ENCODE measurements at places on chromosomes 7 and 10.

DNA sequence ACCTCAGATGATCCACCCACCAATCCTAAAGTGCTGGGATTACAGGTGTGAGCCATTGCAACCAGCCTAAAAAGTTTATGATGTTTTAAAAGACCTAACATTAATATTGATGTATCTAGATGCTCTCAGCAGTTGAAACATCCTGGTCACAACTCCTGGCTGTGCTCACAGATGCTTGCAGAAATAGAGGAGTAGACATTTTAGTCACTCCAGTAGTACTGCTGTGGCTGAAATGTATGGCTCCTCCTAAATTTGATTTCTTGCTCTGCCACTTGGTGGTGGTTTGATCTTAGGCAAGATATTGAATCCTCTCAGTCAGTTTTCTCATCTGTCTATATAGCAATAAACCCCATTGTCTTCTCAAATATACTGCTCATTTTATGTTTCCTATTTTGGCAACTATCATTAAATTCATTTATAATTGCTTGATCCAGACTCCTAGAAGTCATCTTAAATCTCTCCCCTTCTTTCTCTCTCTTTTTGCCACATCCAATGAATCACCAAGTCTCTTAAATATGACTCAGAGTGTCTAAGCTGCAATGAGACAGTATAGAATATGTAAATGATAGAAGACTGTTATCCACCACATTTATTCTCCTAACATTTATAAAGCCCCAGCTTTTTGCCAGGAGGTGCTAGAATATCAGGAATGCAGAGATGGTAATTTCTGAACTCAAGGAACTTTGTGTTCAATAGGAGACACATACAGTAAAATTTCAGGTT, 78.1 kb upstream of the NRBF2 start:
- peaks cover 6% of the 10 kb centered on the region for H3K27me3 ChIP-seq
- H3K4me3 ChIP-seq, result no peak overlapping the region
- no peak for DNase-seq
- H3K27ac ChIP-seq, result no peak overlapping the region
- no peaks in the 10 kb centered on the region for H3K36me3 ChIP-seq
- no peaks in the 10 kb centered on the region for H3K4me1 ChIP-seq

GRCh38 chr10:78357141-78358063, 323.7 kb downstream of the RPS24 start:
- H3K36me3 ChIP-seq, result no peaks in the 10 kb centered on the region
- no peak overlapping the region for H3K4me3 ChIP-seq
- peaks cover 1% of the 10 kb centered on the region for H3K27me3 ChIP-seq
- DNase-seq, result no peak
- peaks cover 11% of the 10 kb centered on the region for H3K4me1 ChIP-seq
- H3K27ac ChIP-seq, result no peak overlapping the region

- H3K27ac ChIP-seq, result no peak overlapping the region
- H3K4me1 ChIP-seq, result no peaks in the 10 kb centered on the region
- H3K4me3 ChIP-seq, result no peak overlapping the region
- no peaks in the 10 kb centered on the region for H3K36me3 ChIP-seq
- H3K27me3 ChIP-seq, result no peaks in the 10 kb centered on the region
These were observed 201.5 kb downstream of the GRID1 start for GRCh38 chr10:86164960-86165630.

- peaks cover 55% of the 10 kb centered on the region for H3K4me1 ChIP-seq
- DNase-seq, result peak; percentile 75
- peaks cover 23% of the 10 kb centered on the region for H3K27me3 ChIP-seq
- H3K4me3 ChIP-seq, result peak overlapping the region; percentile 95
These were observed 846 bp downstream of the DNAJC1 start for GRCh38 chr10:22002591-22003176.

DNA sequence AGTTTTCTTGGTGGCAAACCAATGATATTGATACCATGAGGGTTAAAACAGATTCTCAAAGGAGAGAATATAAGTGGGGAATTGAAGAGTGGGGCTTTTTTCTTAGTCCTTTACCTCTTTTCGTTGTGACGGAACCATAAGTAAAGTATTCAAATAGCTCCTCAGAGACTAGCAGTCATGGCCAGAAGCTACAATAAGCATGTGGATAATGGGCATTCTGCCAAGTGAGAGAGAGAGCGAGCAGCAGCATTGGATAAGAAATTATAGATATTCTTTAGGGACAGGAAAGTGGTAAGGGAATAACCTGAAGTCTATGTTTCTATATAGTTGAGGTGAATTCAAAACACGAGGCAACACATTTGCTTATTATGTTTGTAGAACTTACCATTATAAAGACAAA, 235.1 kb downstream of the SEMA3E start:
- no peak overlapping the region for H3K27ac ChIP-seq
- H3K36me3 ChIP-seq, result no peaks in the 10 kb centered on the region
- no peak overlapping the region for H3K4me3 ChIP-seq
- no peaks in the 10 kb centered on the region for H3K27me3 ChIP-seq
- H3K4me1 ChIP-seq, result no peaks in the 10 kb centered on the region

DNA sequence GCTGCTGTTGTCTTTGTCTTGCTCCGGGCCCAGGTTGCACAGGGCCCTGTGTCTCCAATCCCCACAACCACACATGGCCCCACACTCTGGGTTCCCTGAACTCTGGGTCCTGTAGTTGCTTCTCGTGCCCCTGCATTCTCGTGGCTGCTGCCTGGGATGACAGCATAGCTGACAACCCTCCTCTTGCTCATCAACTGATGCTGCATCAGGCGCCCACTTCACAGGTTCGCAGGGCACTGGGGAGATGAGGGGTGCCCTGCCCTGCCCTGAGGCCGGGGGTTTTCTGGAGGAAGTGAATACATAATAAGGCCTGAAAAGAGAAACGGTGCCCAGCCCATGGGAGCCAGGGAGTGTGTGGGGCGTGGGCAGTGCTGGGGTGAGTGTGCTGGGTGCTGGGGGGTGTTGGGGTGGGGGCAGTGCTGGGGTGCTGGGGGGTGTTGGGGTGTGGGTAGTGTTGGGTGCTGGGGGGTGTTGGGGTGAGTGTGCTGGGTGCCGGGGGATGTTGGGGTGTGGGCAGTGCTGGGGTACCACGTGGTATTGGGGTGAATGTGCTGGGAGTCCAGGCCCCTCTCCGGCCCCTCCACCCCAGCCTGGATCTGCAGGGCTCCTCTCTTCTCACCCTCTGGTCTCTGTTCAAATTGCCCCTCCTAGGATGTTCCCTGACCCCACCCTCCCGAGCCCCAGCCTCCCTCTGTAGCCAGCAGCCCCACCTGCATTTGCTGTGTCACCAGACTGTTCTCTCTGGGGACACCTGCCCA, 2.0 kb upstream of the MTG1 start:
- H3K36me3 ChIP-seq, result no peaks in the 10 kb centered on the region
- DNase-seq, result no peak
- H3K27ac ChIP-seq, result peak overlapping the region; percentile 91
- peaks cover 12% of the 10 kb centered on the region for H3K27me3 ChIP-seq

DNA sequence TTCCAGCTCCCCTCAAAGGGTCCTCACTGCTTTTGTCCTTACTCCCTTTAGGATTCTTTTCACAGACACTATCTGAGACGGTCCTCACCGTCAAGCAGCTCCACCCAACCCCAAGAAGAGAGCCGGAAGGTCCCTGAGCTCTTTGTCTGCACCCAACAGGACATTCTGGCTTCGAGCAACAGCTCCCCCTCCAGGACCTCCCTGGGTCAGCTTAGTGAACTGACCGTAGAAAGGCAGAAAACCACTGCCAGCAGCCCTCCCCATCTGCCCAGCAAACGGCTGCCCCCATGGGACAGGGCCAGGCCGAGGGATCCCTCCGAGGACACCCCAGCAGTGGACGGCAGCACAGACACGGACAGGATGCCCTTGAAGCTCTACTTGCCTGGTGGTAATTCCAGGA, 19.9 kb downstream of the MINDY4 start:
- H3K27me3 ChIP-seq, result no peaks in the 10 kb centered on the region
- no peak overlapping the region for H3K4me3 ChIP-seq
- peaks cover 4% of the 10 kb centered on the region for H3K4me1 ChIP-seq
- DNase-seq, result no peak

DNA sequence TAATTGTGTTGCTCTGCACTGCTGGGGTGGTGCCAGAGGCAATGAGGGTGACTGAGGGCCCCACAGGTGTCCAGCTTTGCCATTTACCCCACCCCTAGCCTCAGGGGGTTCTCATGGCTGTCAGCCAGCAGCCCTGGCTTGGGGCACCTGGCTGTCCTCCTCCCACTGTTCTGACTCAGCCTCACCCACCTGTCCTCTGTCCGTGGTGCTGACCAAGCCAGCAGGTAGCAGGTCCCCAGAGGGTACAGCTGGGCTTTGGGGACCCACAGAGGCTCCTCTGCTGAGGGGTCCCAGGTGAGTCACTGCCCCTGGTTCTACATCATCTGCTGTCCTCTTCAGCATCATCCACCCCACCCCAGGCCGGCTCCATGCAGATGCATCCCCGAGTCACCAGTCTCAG, 32.2 kb upstream of the ZNF716 start:
- no peak overlapping the region for H3K4me3 ChIP-seq
- no peak overlapping the region for H3K27ac ChIP-seq
- no peak for DNase-seq
- H3K36me3 ChIP-seq, result no peaks in the 10 kb centered on the region

DNA sequence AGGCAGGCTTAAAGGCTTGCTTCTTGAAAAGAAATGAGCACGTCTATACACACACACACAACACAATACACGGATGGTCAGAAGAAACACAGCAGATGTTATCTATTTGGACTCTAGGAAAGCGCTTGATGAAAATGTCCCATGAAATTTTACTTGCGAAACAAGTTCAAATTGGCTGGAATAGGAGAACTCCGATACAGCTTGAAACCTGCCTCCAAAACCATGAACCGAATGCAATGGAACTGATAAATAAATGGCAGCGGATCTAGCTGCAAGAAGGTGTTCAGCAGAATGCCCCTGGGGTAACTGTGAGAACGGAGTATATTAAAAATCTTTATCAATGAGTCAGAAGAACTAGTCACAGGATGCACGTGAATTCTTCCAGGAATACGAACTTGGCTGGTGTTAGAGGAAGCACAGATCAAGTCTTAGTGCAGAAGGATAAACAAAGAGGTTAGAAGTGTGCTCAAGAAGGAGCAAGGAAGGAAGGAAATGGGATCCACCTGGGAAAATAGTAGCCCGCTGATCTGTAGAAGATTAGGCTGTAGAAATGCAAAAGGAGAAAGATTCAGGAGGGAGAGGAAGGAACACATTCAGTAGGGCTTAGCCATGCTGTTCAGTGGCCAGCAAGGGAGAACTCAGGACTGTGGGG, 142.0 kb upstream of the PRKCQ start:
- H3K4me1 ChIP-seq, result no peaks in the 10 kb centered on the region
- H3K27ac ChIP-seq, result no peak overlapping the region
- no peak for DNase-seq
- H3K27me3 ChIP-seq, result peaks cover 11% of the 10 kb centered on the region
- no peak overlapping the region for H3K4me3 ChIP-seq

GRCh38 chr7:102426268-102427018, 6.9 kb upstream of the ORAI2 start:
- peak overlapping the region; percentile 99 for H3K27ac ChIP-seq
- peak; percentile 81 for DNase-seq
- peak overlapping the region; percentile 77 for H3K4me3 ChIP-seq

- DNase-seq, result no peak
- H3K36me3 ChIP-seq, result no peaks in the 10 kb centered on the region
- no peak overlapping the region for H3K4me3 ChIP-seq
These were observed 91.5 kb upstream of the PDE1C start for GRCh38 chr7:32161708-32162107.

GRCh38 chr10:84715911-84716310, 387.5 kb downstream of the CCSER2 start:
- no peak for DNase-seq
- H3K4me1 ChIP-seq, result no peaks in the 10 kb centered on the region
- no peak overlapping the region for H3K27ac ChIP-seq
- H3K4me3 ChIP-seq, result no peak overlapping the region

DNA sequence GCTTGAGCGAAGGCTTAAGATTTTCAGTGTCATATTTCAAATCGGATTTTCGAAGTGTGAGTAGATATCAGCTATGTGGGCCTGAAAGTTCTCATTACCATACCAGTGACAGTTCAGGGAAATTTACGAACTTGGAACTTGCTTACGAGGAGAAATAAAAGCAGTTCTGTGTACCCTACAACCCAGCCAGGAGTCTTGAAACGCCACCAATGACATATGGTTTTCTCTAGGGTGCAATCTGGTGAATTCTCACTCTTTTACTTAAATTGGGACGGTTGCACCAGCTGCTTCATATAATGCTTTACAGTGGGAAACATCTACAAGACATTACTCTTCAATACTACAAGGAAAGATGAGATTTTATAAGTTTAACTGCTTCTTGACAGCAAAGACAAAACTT, 253.6 kb upstream of the FOXK1 start:
- no peaks in the 10 kb centered on the region for H3K36me3 ChIP-seq
- no peak for DNase-seq
- H3K27ac ChIP-seq, result no peak overlapping the region
- peaks cover 7% of the 10 kb centered on the region for H3K27me3 ChIP-seq

DNA sequence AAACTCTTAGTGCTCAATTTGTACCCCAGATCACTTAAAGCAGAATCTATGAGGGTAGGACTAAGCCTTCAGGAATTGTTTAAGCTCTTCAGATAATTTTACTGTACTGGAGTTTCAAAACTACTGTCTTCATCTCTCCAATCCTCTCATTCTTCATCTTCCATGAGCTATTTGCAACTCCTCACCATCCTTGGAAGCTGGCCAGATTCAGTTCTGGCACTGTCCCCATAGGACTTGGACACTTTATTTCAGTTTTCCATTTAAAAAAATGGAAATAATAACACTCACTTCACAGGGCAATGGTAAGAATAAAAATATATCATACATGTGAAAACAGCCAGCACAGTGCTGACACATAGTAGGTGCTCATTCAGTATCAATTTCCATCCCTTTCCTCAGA, 74.6 kb downstream of the PPP1R17 start:
- no peaks in the 10 kb centered on the region for H3K27me3 ChIP-seq
- H3K4me3 ChIP-seq, result no peak overlapping the region
- no peak overlapping the region for H3K27ac ChIP-seq
- H3K4me1 ChIP-seq, result no peaks in the 10 kb centered on the region
- no peak for DNase-seq
- H3K36me3 ChIP-seq, result no peaks in the 10 kb centered on the region

DNA sequence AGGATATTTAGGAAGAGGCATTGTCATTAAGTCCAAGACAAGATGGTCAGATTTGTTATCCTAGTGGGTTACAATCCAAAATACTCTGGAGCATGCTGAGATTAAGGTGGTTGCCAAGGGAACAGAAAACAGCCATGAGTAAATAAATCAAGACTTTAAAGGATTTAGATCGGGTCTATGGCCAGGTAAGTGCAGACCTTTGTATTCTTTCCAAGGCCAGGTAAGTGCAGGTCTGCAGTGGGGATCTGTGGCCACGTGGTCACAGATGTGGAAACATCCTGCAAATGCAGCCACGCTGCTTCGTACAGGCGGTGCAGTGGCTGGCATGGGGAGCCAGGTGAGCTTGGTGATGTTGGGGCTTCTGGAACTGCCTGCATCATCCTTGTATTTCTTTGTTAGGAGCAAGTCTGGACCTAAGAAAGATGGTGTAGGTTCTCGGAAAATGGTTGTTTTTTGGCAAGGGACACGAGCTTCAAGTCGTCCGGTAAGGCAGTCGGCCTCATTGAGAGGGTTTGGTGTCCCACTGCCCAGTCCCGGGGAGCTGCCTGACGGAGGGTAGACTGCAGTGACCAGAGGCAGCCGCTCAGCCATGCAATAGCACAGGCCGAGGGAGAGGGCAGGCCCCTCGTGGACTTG, 21.8 kb downstream of the ZNF775 start:
- peaks cover 4% of the 10 kb centered on the region for H3K36me3 ChIP-seq
- no peaks in the 10 kb centered on the region for H3K27me3 ChIP-seq
- peaks cover 22% of the 10 kb centered on the region for H3K4me1 ChIP-seq
- DNase-seq, result no peak

Data from immature natural killer cell (primary cell).